Activated CD4-positive, alpha-beta T cell treated with anti-CD3 and anti-CD28 coated beads for 1 hour (primary cell): ENCODE measurements at places on chromosomes 11 and 22.

- no peak for DNase-seq
Measured at GRCh38 chr11:2835751-2836150, 49.8 kb downstream of the CDKN1C start.

GRCh38 chr22:26238596-26238995, 69.3 kb downstream of the SEZ6L start:
- DNase-seq, result no peak

DNA sequence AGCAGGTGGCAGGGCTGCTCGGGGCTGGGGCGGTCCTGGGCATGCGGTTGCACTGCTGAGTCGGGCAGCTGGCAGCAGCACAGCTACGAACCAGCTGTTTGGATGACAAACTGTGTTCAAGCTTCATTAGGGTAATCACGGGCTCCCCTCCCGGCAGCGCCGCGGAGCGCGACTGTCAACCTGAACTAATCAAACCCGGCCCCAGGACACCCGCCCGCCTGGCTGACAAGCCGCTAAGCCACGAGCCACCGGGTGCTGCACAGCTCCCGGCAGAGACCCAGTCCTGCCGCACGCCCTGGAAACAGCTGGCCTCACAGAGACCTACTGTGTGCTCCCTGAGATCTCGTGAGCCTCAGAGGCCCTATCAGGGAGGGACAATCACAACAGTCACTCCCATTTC, 60.6 kb upstream of the TCF20 start:
- no peak for DNase-seq

DNA sequence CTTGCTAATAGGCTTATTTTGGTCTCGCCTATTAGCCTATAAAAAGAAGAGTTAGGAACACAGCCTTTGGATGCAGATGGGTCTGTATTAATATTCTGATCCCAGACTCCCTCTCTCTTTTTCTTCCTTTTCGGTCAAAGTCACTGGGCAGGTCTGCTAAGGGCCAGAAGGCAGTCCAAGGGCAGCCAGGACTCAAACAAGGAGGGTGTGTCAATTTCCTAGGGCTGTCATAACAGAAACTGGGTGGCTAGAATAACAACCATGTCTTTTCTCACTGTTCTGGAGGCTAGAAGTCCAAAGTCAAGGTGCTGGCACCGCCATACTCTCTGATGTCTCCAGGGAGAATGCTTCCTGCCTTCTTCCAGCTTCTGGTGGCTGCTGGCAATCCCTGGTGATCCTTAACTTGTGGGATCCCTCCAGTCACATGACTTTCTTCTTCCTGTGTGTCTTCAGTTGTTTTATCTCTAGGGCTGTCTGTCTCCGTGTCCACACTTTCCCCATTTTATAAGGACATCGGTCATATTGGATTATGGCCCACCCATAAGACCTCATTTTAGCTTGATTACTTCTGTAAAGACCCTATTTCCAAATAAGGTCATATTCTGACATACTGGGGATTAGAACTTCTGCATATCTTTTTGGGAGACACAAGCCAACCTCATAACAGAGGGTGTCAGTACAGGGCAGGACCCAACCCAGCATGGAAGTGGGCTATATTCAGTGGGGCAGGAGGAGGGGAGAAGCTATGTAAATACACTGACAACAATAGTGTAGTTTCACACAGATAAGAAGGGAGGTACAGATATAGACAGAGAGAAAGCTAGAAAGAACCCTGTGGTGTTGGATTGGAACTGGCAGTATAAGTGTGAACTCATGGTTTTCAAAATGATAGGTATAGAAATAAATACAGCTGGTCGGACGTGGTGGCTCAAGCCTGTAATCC, 5.9 kb upstream of the CSF2RB start:
- no peak for DNase-seq

GRCh38 chr22:32080904-32081303, 37.8 kb downstream of the SLC5A1 start:
- DNase-seq, result no peak

DNA sequence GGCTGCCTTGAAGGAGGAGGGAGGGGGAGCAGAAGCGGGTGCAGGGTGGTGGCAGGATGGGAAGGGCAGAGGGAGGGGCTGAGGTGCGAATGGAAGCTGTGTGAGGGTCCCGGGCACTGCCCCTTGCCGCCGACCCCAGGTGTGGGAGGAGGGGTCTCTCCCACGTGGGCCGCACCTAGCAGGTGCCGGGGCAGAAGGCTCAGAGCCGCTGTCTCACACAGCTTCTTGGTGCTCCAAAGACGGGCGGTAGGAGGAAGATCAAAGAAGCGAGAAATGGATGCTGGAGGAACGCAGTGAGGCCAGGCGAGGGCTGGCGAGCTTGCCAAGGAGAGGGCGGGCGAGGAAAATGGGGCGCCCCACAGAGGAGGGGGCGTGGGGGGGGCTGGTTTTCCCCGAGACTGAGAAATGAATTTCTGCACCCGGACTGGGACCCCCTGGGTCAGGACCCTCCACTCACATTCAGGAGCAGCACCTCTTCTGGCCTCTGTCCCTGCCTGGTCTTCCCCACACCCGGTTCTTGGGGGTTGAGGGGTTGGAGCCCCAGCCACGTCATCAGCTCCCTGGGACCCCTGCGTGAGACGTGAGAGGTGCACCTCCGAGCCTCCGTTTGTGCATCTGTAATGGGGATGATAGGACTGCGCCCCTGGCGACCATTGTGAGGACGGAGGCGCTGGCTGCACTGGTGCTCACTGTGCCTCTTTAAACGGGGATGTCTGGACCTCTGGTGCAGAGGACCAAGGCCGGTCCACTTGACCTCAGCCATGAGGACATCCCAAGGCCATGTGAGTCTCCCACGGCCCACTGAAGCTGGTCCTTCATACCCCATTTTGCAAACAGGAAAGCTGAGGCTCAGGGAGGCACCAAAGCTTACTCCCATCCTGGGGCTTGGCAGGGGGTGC, 16.8 kb downstream of the LSP1 start:
- DNase-seq, result no peak

GRCh38 chr11:68266121-68266891, 5.5 kb downstream of the C11orf24 start:
- DNase-seq, result no peak

DNA sequence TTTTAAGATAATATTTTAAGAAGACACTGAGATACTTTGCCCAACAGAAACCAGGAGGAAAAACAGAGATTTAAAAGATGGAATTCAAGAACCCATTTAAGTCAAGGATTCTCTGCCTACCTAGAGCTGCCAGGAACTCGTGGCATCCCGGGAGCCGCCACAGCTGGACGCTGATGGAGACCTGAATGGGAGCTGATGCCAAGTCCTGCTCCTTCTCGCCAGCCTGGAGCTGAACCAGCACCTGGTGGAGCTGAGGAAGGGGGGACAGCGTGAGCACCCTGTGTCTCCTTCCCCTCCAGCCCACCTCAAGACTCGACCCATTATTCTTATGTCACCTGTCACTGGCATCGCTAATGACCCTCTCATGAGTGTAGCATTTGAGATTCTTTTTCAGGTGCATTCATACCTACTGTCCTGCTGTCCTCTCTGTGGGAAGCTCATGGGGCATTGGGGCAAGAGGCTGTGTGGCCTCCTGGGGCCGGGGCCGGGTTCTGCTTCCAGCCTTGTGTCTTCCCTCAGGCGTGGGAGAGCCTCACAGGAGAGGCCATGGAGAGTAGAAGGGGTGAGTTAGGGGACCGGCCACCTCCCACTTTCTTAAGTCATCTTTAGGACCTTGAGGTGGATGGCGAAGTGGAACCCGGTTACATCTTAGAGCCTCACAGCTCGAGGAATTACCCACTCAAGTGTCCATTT, 70.8 kb upstream of the PITPNB start:
- DNase-seq, result no peak

- DNase-seq, result no peak
Measured at GRCh38 chr11:60318726-60319125, 8.3 kb upstream of the MS4A6E start.

DNA sequence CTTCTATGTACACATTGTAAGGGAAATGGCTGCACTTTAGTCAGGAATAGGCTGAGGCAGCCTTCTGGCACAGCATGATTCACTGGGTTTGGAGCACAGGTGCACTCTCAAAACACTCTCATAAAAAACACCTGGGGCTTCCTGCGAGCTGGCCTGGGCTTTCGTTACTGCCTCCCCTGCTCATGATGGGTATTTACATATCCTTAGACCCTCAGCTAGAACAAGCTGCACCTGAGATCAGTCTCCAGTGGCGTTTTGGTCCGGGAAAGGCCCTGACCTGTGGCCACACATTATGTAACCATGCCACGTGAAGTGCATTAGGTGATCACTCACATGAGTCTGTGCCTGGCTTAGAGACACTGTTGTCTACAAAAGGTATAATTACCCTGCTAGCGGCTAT, 321.7 kb downstream of the TMEM135 start:
- DNase-seq, result no peak

DNA sequence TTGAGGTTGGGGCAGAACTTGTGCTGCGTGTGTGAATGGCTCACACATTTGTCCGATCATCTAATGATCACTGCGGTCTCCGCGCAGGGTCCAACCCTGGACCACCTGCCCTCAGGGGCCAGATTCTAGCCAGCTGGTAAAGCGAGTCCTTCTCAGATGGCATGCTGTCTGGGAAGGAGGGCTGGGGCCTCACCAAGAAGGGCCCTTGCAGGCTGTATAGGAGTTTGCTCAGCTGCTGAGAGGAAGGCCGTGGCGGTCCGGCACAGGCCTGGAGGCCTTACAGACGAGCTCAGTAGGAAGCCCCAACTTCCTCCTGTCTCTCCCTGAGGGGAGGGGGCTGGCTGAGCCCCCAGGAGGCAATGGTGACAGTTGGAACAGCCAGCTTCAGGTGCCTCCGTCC, 13.7 kb downstream of the PHLDA2 start:
- DNase-seq, result no peak

GRCh38 chr22:29108137-29108536, 35.3 kb downstream of the KREMEN1 start:
- DNase-seq, result no peak

- no peak for DNase-seq
Measured at GRCh38 chr11:76730887-76731565, 52.1 kb upstream of the TSKU start.

- no peak for DNase-seq
Measured at GRCh38 chr11:44536788-44537516, 28.5 kb upstream of the CD82 start.

DNA sequence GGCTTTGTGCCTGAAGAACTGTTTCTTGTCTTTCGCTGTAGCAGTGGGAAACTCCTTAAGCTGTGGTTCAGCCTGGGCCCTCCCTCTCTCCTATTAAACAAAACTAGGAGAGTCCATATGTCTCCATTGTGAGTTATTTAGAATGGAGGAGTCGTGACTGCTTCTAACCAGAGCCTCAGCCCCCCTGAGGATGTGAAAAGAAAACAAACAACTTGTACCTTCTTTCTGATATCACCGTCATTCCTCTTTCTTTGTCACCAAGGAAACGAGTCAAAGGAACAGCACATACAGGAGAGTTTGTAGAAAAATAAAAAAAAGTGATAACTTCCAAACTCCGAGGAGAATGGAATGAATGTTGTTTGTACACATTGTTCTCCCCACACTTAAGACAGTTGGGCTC, 11.6 kb upstream of the EXT2 start:
- DNase-seq, result no peak

DNA sequence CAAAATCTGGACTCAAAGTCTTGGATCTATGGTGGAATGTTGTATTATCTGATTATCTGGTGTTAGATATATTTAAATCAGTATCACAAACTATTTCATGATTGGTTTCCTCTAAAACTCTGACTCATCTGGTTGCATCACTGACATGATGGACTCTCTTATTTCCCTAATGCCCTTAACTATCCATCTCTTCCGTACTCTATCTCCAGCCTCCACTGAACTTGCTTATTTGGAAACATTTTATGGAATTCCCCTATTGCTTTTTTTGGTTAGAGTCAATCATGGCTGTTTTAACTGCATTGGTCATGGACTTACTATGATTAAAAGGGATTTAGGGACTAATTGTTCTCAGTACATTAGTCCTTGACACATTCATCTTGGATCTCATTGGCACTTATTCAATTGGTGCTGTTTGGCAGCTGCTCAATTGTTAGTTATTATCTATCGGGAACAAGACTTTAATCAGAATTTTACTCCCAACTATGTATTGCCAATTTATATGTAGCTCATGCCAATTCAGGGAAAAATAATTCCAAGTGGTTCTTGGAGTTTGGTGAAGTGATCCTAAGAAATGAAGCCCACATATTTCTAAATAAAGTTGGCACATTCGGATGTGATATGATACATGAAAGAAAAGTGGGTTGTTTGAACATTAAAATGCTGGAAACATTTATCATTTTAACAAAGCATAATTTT, 942.0 kb upstream of the CCDC90B start:
- DNase-seq, result no peak

- DNase-seq, result no peak
Measured at GRCh38 chr11:60130496-60130895, 42.0 kb downstream of the MS4A2 start.

DNA sequence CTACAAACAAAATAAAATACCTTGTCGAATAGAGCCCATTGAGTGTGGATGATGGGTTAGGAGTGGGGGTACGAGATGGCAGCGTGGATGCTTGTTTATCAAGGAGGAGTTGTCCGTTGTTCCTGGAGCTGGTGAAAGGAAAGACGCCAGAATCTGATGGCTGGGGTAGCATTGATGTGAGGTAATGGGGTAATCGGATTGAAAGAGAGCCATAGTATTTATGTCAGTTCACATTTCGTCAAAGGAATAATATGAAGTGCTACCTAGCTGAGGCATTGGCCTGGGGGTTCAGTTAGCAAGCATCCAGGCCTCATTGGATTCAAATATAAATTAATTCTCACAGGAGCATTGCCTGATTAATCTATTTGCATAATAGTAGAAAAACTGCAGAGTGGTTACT, 16.9 kb upstream of the DBX1 start:
- no peak for DNase-seq

DNA sequence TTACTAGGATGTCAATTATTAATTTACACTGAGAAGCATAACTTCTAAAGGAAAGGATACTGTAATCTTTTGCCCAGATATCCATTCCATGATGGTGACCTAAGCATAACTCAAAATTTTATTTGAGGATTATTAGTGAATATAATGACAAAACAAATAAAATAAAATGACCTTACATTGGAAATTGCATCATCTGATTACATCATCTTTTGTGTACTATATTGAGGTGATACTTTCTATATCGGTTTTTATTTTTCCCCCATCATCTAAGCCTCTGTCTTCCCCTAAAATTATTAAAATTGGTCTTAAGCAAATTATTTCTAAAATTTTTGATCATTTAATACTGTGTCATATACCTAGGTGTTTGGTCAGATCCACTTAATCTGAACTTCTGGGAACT, 150.1 kb upstream of the CTSC start:
- DNase-seq, result no peak
